Cerebellar cortex (tissue), 1 donor: ENCODE measurements at places on chromosomes 2 and 18.

DNA sequence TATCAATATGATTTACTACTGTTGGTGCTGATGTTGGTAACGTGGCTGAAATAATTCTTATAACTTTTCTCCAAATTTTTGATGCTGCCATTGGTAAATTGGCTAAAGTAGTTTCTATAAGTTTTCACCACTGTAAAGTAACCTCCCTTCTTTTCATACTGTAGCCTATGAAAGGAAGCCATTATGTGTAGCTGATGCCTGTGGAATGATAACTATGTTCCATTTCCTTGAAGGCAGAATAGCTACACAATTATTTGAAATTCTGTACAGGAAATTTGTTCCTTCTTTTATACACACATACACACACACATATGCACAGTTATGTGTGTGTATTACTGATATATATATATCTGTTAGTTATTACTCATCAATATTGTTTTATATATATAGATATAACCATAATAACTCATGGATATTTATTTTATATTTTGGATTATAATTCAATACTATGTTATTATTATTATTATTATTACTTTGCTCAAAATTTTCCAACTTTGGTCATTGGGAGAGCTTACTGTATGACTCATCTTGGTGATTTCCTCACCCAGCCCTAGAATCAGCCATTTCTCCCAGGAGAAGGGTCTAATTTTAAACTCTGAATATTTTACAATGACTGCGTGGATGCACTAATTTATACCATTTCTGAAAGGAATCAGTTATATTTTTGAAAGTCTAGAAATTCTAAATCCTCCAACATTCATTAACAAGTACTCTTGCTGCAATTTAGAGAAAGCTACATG, 1677.7 kb downstream of the SUCLG1 start:
- DNase-seq: no peak

DNA sequence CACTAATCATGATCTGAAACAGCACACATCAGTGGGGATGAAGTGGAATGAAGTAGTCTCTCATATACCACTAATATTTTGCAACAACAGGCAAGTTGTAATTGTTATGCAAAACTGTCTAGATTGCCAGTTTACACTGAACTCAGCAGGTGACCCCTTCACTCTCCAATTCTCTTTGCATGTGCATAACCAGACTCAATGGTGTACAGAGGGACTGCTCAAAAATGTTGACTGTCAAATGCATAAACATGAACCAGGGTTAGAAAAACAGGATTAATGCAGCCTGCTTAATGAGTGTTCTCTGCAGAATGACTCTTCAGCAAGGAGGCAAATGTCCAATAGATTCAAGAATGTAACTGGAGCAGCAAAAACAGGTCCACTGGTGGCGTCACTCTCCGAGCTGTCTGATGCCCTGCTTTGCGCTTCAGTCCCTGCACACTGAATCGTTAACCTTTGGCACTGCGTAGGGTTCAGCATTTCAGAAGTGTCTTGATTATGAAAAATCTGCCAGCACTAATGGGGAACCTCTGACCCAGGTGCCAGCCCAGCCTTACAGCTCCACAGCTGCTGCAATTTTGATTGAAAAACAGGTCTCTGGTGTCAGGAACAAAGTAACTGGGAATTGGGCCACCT, 209.3 kb downstream of the TDRD15 start:
- no peak for DNase-seq

GRCh38 chr2:200405599-200406298, 99.3 kb downstream of the SPATS2L start:
- DNase-seq: no peak

DNA sequence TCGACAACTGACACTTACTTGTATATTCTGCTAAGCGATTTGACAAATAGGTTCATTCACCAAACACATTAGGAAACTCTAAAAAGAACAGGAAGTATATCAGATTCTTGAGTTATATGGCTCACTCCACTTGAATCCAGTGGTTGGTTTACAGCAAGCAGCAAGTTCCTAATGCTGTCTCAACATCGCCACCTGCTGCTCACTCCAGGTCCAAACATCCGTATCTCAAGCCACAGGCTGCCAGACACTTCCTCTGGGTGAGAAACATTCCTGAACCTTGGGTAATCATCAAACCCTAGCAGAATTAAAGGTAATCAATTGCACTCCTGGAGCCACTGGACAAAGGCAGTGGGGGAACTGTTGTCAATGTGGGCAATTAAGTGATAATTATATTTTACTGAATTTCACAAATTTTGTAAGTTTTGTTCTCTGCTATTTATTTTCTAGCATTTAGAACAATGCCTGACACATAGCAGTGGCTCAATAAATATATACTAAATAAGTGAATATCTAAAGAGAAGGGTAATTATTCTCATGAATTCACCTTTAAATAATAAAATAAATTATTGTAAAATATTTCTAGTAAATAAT, 107.1 kb upstream of the TTN start:
- DNase-seq: peak; percentile 61

DNA sequence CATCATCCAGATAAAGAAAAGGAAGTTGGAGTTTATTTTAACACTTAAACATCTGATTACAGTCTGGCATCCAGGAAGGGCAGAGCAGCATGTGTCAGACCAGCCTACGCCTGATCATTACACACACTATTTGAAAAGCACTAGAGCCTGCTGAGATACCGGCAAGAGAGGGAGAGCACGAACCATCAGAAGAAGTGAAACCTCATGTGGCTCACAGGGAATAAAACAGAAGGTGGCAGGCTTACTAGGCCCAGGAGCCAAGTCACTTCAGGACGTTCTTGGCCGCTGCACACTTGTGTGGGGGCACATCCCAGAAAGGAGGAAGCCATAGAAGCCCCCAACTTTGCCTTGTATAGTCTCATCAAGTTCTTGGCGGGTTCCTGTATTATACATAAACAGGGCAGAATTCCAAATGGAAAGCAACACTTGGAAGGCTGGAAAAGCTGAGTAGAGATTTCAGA, 105.5 kb downstream of the UGGT1 start:
- DNase-seq: no peak

DNA sequence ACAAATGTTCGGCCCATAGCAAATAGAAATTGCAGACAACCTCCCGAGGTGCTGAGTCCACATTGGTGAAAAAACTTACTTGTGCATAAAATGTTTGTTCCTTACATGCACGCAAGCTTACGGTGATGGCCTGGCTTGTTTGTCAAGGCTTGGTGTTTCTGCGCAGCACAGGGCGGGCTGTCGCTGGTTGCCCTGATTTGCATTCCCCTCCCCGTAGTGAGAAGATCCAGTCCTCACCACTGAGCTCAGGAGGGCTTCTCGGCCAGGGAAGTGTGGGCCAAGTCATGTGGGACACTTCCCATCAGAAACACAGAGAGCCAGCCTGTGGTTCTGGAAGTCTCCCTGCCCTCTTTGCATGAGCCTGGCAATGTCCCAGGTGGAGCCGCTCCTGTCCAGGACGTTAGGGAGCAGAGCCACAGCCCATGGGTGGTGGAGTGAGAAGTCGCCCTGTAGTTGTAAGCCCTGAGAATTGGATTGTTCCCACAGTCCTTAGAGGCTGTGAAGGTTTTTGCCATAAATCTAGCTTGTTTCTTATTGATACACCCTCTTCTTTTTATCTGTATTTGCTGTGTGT, 152.7 kb downstream of the TWIST2 start:
- DNase-seq: no peak

DNA sequence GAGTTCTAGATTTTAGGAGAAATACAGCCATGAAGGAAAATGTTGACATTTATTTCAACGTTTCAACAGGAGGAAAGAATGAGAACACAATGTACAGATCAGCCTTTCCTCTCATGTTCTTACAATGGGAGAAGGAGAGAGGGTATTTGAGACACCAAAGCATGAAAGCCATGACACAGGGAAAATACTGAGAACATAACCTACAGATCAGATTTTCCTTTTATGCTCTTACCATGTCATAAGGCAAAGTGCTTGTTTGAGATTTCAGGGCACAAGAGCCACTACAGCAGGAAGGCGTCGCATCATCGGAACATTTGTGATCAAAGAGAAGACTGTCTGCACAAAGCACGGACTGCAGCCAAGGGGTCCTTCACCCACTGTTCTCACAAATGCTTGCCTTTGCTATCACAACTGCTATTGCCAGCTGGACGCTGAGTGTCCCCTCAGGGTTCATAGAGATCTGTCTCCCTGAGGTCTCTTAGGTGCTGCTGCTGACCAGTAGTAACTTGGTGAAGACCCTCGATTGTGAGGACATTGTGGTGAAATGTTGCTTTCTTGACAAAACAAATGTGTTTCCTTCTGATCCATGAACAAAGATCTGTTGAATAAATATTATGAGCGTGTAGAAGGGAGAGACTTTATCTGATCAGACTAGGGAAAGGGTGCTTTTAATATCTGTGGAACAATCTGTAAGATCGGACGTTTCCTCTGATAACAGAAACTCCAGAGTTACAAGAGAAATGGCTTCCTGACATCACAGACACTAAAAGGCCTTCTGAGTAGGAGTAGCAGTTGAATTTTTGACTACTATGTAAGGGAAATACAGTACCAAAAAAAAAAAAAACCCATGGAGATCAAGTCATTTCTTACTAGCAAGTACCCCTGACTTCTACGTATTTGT, 6.4 kb upstream of the IL1RL1 start:
- no peak for DNase-seq

GRCh38 chr2:20942646-20943125, 101.2 kb downstream of the APOB start:
- DNase-seq: no peak

DNA sequence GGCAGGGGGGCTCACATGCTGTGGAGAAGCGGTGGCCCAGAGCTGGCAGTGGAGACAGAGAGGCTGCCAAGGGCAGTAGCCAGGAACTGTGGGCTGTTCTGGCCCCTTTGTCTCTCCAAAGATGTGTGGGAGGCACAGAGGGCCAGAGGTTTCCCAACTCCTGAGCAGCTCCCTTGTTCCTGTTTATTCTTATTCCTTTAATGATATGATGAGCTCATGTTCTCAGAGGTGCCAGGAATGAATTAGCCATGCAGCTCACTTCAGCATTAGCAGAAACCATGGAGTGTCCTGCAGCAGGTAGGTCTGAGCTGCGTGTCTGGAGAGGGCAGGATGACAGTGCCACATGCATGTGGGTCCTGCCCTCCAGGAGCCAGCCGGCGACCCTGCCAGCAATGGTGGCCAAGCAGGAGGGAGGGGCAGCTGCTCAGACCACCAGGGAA, 77.9 kb upstream of the FZD7 start:
- peak; percentile 74 for DNase-seq

GRCh38 chr18:55577812-55578539, 10.0 kb downstream of the TCF4 start:
- peak; percentile 34 for DNase-seq

GRCh38 chr2:148901142-148901541, 26.1 kb downstream of the KIF5C start:
- no peak for DNase-seq

- DNase-seq: no peak
Observed at GRCh38 chr2:235088496-235088921, 136.7 kb downstream of the SH3BP4 start.

DNA sequence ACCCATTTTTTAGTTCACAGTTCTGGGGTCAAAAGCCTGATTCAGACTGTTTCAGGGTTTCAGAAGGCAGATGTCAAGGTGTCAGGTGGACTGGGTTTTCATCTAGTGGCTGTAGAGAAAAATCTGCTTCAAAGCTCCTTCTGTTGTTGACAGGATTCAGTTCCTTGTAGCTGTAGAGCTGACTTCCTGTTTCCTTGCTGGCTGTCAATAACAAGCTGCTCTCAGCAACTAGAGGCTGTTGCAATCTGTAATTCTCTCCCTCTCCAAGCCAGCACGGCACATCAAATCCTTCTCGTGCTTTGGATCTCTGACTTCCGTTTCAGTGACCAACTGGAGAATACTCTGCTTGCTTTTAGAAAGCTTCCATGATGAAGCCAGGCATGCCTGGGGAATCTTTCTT, 179.4 kb downstream of the DOK6 start:
- no peak for DNase-seq

- no peak for DNase-seq
Observed at GRCh38 chr2:58667137-58667774, 426.1 kb upstream of the FANCL start.

- no peak for DNase-seq
Observed at GRCh38 chr2:138280999-138281695, 220.4 kb upstream of the SPOPL start.

DNA sequence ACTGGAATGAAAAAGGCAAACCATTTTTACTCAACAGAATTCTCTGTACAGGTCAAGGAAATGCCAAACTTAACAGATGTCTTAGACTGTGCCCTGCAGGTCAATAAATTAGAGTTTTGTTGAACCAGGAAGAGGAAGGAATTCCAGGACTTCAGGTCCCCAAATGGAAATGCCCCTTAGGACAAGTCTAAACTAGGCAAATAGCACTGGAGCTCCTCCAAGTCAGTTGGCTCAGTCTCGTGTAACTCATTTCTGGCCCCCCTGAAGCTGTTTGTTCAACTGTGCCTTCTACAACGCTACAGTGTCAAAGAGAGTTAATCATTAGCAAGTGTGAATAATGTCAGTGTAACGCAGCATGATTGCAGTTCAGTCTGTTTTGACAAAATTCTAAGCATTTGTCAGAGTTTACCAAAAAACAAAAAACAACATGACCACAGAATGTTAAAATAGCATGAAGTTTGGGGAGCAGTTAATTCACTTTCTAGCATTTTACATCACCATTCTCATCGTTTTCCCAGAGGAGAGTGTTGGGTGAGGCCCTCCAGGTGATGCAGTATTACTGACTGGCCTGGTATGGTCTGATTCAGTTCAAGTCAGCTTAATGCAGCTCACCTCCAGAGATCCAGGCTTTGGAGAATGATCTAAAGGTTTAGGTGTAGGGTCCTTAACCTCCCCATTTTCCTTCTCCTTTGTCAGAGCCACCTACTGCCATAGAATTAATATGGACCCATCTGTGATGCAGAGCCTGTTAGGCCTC, 108.1 kb downstream of the AQP4 start:
- no peak for DNase-seq

DNA sequence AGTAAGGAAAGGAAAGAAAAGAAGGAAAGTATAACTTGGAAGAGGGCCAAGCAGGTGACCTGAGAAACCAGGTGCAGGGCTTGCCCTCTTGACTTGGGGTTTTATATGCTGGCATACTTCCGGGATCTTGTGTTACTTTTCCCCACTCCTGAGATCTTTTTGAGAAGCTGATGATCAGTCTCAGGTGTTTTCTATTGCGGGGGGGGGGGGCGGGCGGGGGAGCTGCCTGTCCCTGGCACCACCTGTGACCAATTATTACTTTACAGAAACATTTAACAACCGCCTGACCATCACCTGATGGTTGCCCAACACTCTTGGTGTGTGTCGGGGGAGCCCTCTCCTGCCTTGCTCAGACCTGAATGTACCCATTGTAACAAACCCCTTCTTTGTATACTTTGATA, 6.9 kb upstream of the CASP10 start:
- no peak for DNase-seq

DNA sequence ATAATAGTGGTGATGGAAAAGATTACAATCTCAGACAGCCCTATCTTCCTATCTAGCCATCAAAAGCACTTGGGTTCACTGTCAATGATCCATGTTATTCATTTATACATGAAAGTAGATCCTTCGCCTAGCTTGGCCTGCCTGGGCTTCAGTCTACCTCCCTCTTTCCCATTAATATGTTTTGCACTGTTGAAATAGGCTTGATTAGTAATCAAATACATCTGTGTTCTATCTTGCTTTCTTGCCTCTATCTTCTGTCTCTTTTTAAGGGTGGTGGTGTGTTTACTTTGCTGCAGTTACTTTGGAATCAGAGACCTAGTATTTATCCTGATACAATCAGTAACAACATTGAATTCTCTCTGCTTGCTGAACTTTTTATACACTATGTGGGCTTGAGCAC, 521.2 kb downstream of the TNS1 start:
- DNase-seq: no peak

- no peak for DNase-seq
Observed at GRCh38 chr2:29335396-29335795, 220.2 kb downstream of the CLIP4 start.

- no peak for DNase-seq
Observed at GRCh38 chr2:120736624-120737339, 1.1 kb downstream of the GLI2 start.
